ENCODE measurements at places on chromosomes 12 and 14.
A peak's percentile ranks its signal among the peaks of the same experiment; 100 is the strongest.

DNA sequence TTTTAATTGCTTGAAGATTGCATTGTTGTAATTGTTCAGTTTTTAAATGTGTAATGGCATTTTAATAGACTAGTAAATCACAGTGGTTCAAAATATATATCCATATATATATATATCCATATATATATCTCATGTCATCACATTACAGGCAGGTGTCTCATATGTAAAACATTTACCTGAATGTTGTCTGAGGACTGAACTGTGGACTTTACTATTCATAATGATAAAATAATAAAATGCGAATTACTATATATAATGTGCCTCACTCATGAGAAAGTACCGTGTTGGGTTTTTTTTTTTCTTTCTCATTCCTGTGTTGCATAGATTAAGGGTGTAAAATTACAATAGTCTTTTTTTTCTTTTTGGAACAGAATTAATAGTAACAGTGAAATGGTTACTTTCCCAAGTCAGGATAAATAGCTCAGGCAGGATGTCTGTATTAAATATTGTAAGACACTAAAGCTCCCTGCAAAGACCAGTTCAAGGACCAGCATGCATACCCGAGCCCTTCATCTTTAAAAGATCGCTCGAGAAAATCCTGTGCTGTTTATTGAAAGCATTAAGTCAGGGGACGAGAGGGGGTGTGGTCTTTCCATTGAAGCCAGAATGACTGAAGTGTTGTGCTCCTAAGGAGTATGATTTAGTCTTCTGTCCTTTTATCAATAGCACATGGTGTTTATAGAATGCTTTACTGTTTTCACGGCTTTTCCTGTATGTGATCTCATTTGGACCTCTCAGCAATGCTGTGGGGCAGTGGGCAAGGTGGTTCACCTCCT lies 173.5 kb downstream of the CRADD start:
- ATAC-seq: no peak

- peak; percentile 20 for ATAC-seq
Observed at GRCh38 chr12:117279606-117280005, 81.8 kb downstream of the NOS1 start.

- no peak for ATAC-seq
Observed at GRCh38 chr12:107669946-107670345, 15.7 kb upstream of the PWP1 start.

DNA sequence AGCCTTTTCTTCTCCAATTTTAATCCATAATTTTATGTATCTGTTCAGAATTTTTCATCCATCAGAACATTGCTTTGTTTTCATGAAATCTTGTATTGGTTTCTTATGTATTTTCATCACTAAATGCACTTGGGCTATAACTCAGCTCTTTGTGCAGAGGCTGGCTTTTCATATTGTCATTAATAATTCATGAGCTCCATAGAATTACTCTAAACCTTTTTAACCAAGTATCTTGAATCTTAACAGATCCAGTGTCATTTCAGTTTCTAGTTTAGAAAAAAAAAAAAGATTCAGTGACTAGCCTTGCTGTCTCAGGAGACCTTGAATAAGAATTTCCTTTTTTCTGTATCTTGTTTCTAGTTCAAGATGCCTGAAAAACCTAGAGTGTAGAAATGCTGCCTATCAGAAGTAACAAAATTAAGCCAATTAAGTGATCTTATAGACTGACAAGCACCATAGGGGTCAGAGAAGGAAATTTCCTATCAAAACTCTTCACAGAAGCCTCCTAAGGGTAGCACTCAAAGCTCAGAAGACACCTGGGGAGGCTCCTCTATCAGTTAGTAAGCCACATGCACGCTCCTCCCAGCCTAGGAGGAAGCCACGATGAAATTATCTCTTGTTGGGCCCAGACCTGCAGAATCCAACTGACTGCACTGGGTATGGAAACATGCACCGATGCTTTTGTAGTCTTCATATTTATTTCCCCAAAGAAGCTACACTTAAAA lies 163.4 kb downstream of the KICS2 start:
- no peak for ATAC-seq

DNA sequence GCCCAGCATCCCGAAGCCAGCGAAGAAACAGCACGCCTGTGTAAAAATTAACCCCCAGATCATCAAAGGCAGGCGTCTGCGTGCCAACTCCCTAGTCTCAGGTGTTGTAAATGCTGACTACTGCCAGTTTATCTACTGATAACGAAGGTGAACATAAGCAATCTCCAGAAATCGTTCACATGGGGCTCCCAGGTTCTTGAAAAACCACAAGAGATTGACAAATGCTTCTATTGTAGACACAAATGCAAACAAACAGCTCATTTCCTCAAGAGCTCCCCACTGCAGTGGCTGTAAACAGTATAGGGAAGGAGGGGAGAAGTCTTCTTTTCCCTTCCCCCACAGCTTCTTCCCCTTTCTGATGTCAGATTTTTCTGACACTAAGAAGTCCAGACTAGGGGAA lies 5.3 kb upstream of the PLEKHG3 start:
- no peak for ATAC-seq

DNA sequence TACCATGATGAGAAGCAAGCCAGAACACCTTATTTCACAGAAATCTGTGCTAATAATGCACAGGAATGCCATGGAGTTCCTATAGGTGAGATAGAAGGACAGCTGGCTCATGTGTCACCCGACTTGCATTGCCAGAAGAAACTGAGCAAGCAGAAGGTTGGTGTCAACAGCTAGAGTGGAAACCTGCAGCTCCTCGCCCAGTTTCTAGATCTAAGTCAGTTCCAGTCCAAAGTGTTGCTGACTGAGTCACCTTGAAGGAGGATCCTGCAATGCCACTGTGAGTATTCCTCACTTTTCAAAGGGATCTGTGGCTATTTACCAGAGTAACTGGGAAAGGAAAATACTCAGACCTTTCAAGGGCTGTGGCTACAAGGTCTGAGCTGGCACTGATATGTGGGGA lies 17.1 kb downstream of the CDKL1 start:
- no peak for ATAC-seq

GRCh38 chr12:85569261-85569660 lies 266.9 kb downstream of the RASSF9 start:
- ATAC-seq: no peak

DNA sequence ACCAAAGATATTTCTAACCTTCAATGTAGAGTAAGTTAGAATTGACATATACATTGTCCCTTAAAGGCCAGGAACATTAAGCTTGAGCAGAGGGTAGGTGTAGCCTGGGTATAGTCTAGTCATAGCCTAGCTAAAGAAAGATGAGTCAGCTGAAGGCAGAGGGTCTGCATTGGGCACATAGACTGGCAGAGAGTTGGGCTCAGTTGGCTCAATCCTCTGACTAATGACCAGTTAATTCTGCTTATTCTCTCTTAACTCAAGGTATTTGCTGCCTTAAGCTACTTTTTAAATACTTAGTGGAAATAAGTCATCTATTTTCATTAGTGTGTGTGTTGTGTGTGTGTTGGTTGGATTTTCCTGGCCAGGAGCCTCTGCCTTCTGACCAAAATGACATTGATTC lies 467.1 kb downstream of the RAD51B start:
- no peak for ATAC-seq

GRCh38 chr12:121626853-121627640 lies 717 bp downstream of the ORAI1 start:
- peak; percentile 76 for ATAC-seq

DNA sequence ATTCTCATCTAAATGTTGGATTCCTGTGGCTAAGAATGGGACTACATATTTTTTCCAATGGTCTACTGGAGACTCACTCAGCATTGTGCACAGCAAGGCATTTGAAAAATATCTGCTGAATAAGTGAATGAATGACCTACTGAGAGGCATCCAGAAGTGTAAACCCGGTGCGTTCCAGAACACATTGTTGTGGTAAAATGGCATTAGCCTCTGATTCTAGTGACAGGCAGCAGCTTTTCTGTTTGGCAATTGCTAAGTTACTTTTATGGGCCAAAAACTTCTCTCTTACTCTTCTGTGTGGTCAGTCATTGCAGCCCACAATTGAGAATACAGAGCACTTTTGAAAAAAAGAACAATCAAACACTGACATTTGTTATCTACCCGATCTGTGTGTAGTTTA lies 36.5 kb downstream of the WIF1 start:
- no peak for ATAC-seq

DNA sequence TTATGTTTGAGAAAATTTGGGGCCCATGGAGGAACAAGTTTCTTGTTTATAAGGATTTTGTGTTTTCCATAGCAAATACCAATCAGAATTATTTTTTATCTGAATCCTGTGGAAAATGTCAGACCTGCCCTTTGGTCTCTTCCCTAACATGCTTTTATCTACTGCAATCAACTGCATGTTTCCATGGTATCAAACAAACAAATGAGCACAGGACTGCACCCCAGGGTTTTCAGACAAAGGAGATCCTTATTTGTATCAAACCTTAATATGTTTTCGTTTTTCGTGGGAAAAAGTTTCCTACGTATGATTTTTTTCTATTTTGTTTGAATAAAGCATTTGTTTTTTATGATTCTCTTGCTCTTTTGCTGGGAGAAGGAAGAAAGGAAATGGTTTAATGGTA lies 91.1 kb downstream of the GPR135 start:
- ATAC-seq: no peak

DNA sequence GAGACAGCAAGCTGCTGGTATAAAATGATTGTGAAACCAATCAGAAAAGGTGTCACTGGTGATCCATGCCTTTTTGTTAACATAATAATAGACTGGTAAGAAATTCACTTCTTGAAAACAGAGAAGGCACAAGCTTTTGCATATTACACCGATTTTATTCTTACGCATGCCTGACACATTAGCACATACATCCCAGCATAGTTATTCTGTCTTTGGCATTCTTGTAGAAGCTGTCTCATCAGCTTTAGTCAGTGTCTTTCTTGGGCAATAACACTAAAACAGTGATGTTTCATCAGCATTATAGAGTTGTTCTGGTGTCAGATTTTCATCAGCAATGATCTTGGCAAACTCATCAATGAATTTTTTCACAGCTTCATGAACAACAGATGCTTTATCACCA lies 283.4 kb upstream of the TMTC1 start:
- no peak for ATAC-seq

GRCh38 chr14:94827711-94828447 lies 58.0 kb upstream of the GSC start:
- no peak for ATAC-seq

DNA sequence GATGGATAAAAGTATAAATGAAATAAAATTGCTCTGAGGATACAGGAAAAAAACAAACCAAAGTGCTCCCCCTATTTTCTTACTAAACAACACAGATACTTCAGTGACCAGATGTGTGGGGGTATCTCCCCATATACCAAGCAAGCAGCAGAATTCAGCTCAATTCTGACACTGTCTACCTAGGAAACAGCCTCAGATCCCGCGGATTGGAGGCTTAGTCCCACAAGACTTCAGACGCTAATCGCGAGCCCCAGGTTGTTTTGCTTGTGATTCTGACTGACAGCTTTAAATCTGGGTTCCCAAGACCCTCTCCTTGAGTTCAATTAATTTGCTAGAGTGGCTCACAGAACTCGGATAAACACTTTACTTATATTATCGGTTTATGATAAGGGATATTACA lies 17.3 kb downstream of the NFKBIA start:
- ATAC-seq: no peak

DNA sequence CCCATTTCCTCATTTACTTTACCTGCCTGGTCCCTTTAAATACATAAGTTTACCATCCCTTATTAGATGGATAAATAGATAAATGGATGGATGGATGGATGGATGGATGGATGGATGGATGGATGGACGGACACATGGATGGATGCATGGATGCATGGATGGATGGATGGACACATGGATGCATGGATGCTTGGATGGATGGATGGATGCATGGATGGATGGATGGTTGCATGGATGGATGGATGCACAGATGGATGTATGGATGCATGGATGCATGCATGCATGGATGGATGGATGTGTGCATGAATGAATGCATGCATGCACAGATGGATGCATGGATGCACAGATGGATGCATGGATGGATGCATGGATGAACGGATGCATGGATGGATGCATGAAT lies 93.6 kb downstream of the DPF3 start:
- no peak for ATAC-seq

DNA sequence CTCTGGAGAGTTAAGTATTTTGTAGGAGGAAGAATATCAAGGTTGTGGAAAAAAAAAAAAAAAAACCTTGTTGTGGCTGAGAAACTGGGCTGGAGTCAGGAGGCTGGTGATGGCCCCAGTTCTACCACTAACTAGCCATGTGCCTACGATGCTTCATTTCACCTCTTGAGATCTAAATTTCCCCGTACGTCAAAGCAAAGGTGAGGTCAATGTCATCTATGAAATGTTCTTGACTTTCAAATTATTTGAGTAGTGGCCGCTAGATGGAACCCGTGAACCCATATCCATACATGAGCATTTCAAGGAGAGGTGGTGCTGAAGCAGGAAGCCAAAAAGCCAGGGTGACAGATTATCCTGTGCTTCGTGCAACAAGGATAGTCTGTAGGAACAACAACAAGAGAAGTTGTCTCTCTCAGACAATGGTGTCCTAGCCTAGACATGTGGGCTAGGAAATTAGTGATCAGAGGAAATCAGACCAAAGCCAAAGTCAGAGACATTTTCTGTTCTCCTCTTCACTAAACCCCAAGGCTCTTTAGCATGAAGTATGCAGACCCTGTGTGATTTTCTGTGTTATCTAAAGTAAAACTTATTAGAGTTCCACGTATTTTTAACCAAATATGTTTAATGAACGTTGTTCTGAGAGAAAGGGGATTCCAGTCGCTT lies 95.5 kb upstream of the ETV6 start:
- peak; percentile 79 for ATAC-seq

DNA sequence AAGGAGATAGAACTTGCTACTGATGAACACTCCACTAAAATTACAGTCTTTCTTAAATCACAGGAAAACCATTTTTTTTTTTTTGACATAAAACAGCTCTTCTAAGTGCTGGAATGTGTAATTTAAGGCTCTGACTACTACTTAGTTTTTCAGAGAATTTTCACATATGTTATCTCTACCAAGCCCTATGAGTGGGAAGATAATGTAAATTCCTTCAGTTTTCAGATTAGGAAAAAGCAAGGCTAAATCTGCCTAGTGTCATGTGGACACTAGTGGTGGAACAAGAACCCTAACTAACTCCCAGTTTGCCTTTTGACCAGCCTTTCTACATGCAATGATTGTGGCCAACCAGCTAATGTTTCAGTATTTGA lies 37.3 kb upstream of the CSRP2 start:
- ATAC-seq: no peak

All from stimulated activated memory B cell treated with anti-CD40 and anti-IgM and Interleukin-4, amounts not matched to agents 10 μg/mL and 1 μg/mL and 100 μg/mL, for 72 hours (primary cell).